ENCODE measurements at places on chromosomes 12 and 14.

DNA sequence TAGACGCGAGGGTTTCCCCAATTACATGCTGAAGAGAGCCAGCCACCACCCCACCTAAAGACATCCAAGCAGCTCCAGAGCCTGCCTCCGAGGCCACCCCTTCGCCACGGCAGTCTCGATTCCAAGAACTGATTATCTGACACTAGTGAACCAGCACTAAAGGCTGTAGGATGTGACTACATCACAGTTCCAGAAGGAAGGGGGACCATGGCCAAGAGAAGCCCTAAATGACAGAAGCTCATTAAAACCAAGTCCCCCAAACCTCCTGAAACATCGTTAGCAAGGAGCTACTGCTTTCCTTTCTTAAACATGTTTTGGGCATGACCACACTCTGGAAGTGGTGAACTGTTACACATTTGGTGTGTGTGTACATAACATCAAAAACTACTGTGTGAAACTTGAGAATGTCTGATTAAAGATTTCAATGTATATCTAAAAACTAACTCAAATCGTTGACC lies 88.2 kb downstream of the DUSP16 start:
- no peak for DNase-seq

DNA sequence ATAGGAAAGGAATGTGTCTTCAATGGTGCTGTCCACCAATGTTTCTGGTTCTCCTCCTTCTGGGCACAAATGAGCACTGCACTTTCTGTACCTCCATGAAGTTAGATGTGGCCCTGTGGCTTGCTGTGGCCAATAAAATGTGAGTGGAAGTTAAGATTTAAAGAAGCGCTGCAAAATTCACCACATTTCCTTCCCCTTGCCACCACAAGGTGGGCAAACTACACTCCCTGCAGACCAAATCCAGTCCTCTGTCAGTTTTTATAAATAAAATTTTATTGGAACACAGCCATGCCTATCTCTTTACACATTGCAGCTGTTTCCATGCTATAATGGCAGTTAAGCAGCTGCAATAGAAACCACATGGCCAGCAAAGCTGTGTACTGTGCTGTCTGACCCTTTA lies 141.4 kb upstream of the TMPO start:
- no peak for DNase-seq

GRCh38 chr14:102622262-102622885 lies 29.9 kb downstream of the RCOR1 start:
- no peak for DNase-seq

GRCh38 chr12:78928200-78929074 lies 63.9 kb downstream of the SYT1 start:
- no peak for DNase-seq

GRCh38 chr14:65210822-65211182 lies 108.5 kb upstream of the MAX start:
- no peak for DNase-seq

- no peak for DNase-seq
Measured at GRCh38 chr14:85325134-85326017, 204.6 kb upstream of the FLRT2 start.

GRCh38 chr12:79764641-79765040 lies 73.9 kb upstream of the PAWR start:
- DNase-seq = no peak

DNA sequence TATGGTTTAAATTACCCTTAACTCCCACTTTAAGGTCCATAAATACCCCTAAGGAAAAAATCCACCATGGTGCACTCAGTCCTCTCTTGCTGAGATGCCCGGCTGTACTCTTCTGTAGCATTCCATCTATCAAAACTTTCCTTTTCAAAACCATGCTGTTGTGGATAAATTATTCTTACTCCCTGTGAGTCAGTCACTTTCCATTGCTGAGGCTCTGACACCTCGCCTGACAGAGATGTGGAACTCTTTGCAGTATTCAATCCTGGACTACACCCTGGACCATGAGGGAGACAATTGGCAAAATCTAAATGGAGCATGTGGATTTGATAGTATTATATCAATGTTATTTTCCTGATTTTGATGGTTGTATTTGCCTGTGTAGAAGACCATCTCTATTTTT lies 49.1 kb downstream of the AVPR1A start:
- no peak for DNase-seq

DNA sequence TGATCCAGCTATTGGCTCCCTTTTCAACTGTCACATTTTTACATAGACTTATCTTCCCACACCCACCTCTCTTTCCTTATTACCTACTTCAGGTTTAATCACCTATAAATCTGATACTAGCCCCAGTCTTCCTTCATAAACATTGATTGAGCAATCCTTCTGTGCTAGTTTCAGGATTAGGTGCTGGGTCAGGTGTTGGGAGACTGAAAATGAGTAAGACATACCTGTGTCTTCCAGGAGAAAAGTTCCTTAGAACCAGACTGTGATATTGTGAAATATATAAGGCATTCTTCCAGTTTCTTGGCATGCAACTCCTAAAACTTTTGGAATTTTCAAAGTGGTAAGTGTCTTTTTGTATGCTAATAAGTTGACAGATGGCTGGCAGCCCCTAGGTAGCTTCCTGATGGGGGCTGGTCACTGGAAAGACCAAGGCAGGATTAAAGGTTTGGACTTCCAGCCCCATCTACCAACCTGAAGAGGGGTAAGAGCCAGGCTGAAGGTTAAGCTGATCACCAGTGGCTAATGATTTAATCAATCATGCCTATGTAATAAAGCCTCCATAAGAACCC lies 4.6 kb downstream of the ANO6 start:
- no peak for DNase-seq

- no peak for DNase-seq
Measured at GRCh38 chr14:86153480-86153879, 623.5 kb downstream of the FLRT2 start.

- no peak for DNase-seq
Measured at GRCh38 chr14:75281654-75282019, 3.0 kb downstream of the FOS start.

- DNase-seq = no peak
Measured at GRCh38 chr14:30389134-30389876, 169.7 kb upstream of the G2E3 start.

DNA sequence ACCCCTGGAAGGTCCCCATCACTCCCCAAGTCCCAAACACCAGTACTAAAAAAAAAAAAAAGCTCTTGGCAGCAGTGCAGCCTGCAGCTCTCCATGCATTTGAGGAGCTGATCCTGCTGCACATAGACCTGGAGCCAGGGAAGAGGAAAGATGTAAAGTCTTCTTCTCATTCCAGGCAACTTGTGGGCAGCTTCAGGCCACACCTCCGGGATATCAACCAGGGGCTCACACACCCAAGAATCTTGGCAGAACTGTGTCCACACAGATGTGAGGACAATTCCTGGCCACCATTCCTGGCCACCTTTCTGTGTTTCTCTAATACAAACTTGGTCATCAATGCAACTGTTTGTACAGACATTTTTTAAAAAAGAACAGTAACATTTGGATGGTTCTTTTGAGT lies 72.7 kb downstream of the TMEM132C start:
- DNase-seq = no peak

DNA sequence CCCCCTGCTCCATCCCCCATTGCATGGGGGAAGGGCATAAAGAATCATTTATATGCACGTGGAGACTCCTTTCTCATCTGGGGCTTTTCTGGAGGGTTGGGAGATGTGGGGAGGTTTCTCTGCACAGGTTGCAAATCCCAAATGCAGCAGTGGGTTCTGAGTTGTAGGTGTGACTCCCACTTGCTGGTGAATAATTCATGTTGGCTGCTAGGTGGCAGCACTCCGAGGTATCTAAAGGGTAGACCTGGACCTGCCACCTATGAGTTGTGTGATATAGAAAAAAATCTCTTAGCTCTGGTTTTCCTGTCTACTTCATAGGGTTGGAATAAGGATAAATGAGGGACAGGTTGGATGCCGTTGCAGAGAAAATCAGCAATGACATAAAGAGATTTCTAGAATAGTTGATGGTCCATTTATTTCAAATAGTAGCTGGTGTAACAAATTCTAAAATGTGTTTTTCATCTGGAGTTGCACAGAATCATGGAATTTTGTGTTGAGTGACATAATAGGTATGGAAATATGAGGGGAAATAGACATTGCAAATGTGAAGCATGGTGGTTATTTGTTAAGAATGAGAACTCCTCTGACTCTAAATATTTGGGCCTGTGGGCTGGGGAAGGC lies 4.6 kb downstream of the MARCHF9 start:
- no peak for DNase-seq

- no peak for DNase-seq
Measured at GRCh38 chr14:57362361-57362760, 28.0 kb upstream of the NAA30 start.

DNA sequence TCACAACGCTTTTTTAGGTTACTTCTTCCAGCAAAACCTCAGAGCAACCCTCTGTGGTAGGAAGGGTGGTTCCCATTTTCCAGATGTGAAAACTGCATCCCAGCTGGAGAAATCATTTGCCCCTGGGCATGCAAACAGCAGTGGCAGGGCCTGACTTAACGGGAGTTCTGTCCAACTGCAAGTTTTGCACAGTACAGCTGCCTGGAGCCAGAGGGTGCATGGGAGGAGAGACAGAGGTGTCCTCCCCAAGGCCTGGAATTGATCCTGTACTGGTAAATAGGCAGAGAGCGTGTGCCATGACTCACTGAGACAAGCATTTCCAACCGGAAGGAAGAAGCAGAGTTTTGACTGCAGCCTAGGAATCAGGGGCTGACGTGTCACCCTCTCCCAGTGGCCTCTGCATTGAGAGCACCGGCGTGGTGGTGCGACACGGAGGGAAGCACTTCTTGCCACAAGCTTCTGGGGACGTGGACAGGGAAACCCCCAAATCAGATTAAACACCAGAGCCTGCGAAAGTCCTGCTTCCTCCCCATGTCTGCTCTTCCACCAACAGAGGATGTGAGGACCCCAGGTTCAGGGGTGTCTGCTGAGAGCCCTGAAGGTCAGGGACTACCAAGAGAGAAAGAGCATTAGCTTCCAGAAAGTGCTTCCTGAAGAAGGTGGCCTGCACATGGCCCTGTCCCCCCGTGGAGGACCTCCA lies 19.0 kb upstream of the SERPINA4 start:
- no peak for DNase-seq

DNA sequence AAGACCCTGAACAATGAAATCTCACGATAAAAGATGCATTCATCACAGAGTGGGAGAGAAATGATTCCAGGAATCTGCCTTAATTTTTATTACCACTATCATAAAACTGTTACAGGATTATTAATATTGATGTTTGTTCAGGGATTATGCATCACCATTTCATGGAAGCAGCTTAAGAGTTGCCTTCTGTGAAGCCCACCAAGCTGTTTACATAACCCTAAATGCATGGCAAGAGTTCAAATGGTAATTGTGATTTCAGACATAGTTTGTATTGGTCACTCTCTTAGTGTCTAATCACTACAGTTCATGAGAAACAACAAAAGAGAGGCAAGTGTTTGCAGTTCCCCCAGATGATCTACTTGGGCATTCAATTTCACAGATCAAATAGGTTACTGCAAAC lies 527.7 kb downstream of the RPS29 start:
- no peak for DNase-seq

GRCh38 chr12:57632958-57633840 lies at the start of gene B4GALNT1:
Gene B4GALNT1, minus strand, starts transcription at chr12:57633201. Its CDS starts 1,069 bp downstream, at chr12:57632132.
- peak; percentile 57 for DNase-seq

DNA sequence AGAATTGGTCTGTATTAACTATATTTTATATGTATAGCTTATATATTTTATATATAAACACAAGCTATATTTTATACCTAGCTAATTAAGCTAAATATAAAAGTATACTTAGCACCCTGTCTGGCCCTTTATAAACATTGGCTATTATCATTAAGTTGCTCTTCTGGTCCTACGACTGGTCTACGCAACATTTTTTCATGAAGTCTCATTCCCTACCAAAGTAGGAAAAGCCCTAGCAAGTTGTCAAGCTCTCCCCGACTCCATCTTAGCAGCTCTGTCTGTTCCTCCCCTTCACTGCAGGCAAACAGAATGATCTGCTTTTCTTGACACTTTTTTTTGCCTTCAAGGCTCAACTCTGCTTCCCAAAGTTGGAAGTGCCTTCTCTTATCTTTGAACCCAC lies 36.7 kb upstream of the ELK3 start:
- no peak for DNase-seq

DNA sequence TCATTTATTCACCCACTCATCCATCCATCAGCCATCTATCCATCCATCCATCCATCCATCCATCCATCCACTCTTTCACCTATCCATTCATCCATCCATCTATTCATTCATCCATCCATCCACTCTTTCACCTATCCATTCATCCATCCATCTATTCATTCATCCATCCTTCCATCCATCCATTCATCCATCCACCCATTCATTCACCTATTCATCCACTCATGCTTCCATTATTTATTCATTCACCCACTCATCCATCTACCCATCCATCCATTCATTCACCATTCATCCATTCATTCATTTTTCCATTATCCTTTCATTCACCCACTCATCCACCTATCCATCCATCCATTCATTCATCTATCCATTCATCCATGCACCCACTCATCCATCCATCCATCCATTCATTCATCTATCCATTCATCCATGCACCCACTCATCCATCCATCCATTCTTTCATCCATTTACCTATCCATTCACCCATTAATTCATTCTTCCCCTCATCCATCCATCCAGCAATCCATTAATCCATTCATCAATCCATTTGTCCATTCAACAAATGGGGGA lies 360.9 kb downstream of the ADGRD1 start:
- DNase-seq = no peak

GRCh38 chr14:72904840-72905561 lies 11.1 kb upstream of the DPF3 start:
- DNase-seq = peak; percentile 54

DNA sequence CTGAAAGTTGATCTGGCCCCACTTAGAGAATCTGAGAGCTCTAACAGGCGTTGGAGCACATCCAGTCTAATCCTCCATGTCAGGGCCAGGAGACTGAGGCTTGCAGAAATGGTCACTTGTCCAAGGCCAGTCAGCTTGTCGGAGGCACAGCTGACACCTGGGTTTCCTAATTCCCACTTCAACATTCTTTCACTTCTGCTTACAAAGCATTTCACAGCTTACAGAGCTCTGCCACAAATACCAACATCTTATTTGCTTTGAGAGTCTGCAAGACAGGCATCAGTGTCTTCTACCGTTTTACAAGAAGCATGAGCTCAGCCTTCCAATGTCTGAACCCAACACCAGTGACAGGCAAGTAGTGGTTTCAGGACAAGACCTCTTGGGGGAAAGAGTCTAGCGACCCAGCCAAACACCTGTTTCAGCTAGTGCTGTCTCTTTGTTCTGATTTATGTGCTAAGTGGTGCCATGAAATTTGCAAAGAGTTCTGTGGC lies 31.8 kb downstream of the ISCA2 start:
- DNase-seq = no peak

DNA sequence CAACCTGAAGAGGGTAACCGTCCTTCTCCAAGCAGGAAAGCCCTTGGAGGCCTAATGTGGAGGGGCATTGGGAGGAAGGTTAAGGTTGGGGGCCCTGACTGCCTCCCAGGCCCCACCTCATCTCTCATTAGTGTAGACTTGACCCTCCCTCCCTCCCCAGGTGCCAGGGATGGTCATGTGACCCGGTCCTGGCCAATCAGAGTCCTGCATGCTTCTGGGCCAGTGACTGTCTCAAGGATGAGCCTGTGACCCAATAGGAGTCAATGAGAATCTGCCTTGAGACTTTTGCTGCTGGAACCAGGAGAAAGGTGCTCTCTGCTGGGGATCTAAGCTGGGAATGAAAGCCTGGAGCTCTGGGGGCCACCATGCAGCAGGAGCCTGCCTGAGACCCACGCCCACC lies 70.8 kb downstream of the NCOR2 start:
- no peak for DNase-seq

GRCh38 chr14:54737132-54737711 lies 165.4 kb downstream of the GCH1 start:
- no peak for DNase-seq

Measured in activated T-cell treated with anti-CD3 and anti-CD28 coated beads for 4 hours (primary cell).